ENCODE measurements at places on chromosomes 4 and X.

- DNase-seq, result no peak
These were observed 6.0 kb downstream of the HPSE start for GRCh38 chr4:83328521-83329187.

- peak; percentile 28 for DNase-seq
These were observed 27.2 kb downstream of the HTR2C start for GRCh38 chrX:114611018-114611619.

- no peak for DNase-seq
These were observed 59.9 kb downstream of the DIPK2B start for GRCh38 chrX:45140812-45141211.

GRCh38 chrX:133249266-133250058 lies 31.3 kb upstream of the TFDP3 start:
- no peak for DNase-seq

DNA sequence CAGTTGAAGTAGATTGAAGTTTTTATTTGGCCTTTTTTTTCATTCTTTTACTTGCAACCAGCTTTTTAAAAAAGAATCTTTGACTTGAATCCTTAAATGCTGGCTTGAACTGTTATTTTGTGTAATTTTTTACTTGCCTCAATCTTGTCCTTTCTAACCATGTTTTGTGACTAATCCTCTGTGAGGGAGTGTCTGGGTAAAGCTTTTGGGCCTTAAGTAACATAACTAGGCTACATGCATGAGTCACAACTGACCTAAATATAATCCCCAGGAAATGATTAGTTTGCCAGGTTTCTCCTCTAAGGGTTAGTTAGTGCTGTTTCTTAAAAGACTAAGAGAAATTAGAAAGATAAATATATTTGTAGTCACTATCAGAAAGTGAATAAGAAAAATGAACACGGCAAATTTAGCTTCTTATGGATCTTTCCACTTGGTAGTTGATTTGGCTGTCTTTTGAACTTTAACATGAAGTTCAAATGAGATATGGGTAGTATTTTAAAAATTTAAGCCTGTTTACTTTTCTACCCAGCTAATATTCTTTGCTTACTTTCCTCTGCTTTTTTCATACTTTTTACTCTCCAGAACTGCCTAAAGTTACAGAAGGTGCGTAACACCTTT lies 13.0 kb downstream of the EXOC1 start:
- DNase-seq, result no peak

GRCh38 chr4:174697202-174697601 lies 131.8 kb downstream of the GLRA3 start:
- DNase-seq, result no peak

DNA sequence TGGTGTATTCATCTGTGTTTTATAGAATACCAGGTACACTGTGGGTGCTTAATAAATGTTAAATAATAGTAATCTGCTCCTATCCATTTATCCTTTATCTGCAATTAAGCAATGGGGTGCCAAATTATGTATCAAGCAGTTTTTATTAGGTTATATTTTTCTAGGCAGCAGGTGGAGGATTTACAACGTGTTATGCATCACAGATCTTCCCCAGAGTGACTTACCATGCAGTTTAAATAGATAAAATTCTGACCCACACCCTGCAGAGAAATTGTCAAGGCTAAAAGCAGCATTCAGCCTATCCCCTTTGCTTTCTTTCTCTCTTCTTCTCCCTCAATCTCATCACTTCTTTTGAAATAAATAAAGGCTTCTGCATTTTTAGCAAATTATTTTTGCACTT lies 306.4 kb downstream of the CXXC4 start:
- DNase-seq, result no peak

- peak; percentile 50 for DNase-seq
These were observed 8.7 kb downstream of the EGF start for GRCh38 chr4:109921384-109921808.

- no peak for DNase-seq
These were observed 4.3 kb upstream of the DCHS2 start for GRCh38 chr4:154495867-154496266.

- no peak for DNase-seq
These were observed at the start of gene PDGFRA for GRCh38 chr4:54228961-54229501. Gene PDGFRA, plus strand, starts transcription at chr4:54229293. Its CDS starts 29,476 bp downstream, at chr4:54258769.

- DNase-seq, result no peak
These were observed 86.8 kb downstream of the PDGFRA start for GRCh38 chr4:54315561-54316538.

GRCh38 chr4:109465069-109465468 lies 31.5 kb downstream of the SEC24B start:
- no peak for DNase-seq

- no peak for DNase-seq
These were observed 65.2 kb downstream of the SLC4A4 start for GRCh38 chr4:71404049-71404448.

- DNase-seq, result no peak
These were observed 56.9 kb downstream of the KIT start for GRCh38 chr4:54714631-54715030.

DNA sequence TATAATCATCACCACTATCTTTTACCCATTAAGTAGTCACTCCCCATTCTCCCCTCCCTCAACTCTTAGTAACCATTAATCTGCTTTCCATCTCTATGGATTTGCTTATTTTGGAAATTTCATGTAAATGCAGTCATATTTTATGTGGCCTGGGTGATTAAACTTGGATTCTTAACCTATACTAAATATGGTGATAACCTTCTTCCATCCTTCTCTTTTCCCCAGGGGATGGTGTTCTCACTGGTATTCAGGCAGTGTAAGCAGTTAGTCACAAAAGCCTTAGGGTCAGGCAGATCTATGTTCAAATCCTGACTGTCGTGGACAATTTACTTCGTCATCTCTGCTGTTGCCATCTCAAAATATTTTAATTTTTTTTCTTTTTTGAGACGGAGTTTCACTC lies 29.6 kb downstream of the RAB40AL start:
- DNase-seq, result no peak

GRCh38 chr4:8694226-8694625 lies 101.7 kb downstream of the CPZ start:
- no peak for DNase-seq

DNA sequence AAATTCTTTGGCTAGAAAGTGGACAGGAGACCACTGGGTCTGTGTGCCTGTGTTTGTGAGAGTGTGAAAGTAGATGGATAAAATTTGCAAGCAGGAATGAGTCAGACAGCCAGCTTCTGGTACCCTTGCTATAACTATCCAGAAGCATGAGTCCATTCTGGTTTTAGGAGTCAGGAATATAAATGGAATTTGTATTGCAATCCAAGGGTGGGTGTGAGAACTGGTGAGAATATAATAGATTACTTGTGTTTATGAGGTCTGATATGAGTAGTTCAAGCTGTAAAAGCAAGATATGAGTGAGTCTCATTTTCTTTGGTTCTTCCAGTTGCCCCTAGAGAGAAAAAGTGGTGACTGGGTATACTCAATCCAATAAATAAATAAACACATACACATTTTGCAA lies 212.7 kb upstream of the TAPT1 start:
- no peak for DNase-seq

DNA sequence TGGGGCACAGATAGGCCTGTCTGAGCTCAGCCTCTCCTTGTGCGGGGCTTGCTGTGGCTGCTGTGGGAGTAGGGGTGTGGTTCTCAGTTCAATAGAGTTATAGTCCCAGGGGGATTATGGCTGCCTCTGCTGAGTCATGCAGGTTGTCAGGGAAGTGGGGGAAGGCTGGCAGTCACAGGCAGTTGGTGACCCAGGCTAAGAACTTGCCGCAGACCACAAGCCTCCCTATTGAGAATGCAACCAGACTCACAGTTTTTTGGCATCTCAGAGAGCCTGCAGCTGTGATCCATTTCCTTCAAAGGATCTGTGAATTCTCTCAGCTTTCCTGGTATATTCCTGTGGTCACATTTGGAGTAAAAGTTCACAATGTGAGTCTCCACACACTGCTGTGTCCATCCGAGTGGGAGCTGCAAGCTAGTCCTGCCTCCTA lies 364.9 kb downstream of the ZNF674 start:
- DNase-seq, result peak; percentile 25

DNA sequence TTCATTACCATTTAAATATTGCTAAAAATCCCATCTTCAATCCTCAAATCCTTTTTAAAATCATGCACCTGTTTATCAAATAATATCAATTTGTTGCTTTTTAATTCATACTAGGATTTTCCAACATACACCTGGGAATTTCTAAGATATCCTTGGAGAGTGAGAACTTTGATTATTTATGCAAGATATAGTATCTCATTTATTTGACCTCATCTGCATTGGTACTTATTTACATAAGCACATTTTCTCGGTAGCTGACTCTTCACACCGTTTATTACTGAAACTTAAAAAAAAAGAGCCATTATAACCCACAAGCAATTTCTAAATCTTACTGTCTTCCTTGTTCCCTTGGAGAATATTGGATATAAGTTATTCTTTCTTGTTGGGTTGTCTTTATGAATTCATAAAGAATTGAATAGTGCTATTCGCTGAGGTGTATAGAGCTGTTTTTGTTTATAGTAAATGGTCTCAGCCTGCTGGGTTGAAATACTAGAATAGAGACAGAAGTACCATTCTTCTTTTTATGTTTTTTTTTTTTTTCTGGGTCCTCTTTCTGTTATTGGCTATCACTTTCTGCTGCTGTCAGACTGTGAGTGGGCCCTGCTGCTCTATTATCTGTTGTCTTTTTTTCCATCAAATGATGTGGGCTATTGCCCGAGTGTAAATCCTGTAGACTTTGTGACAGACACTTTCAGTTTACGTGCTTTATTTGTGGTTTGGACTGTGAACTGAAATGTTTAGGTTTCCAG lies 2.9 kb downstream of the UGT8 start:
- DNase-seq, result no peak

DNA sequence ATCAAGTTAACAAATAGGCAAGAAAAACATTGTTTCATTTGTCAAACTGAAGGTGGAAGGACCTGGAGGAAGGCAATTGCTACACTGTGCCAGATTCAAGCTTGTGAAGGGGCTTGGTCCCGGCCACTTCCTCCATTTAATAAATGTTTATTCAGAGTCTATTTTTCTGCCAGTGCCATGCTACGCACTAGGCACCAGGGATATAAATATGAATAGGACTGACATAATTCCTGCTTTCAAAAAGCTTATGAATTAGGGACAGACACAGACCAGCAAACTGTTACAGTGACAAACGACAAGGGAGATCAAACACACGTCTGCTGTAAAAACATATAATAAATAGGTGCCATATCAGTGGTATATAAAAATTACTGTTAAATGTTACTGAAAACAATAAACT lies 571 bp downstream of the TLR6 start:
- no peak for DNase-seq

DNA sequence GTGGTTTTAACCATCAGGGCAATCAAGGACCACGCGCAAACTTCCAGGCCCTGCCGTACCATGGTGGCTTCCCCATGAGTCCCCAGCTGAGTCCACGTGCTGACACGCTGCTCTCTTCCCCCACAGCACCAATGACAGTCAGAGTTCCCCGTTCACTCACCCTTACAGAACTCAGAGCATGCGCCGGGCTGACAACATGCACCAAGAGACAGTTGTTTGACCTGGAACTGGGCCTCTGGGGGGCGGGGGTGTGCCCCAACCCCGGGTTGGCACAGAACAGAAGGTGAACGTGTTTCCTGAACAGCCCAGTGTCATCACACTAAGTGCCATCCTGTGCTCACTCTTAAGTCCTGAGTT lies 29.4 kb downstream of the IRF2 start:
- DNase-seq, result no peak

GRCh38 chrX:110699109-110699508 lies 96.5 kb downstream of the CHRDL1 start:
- no peak for DNase-seq

DNA sequence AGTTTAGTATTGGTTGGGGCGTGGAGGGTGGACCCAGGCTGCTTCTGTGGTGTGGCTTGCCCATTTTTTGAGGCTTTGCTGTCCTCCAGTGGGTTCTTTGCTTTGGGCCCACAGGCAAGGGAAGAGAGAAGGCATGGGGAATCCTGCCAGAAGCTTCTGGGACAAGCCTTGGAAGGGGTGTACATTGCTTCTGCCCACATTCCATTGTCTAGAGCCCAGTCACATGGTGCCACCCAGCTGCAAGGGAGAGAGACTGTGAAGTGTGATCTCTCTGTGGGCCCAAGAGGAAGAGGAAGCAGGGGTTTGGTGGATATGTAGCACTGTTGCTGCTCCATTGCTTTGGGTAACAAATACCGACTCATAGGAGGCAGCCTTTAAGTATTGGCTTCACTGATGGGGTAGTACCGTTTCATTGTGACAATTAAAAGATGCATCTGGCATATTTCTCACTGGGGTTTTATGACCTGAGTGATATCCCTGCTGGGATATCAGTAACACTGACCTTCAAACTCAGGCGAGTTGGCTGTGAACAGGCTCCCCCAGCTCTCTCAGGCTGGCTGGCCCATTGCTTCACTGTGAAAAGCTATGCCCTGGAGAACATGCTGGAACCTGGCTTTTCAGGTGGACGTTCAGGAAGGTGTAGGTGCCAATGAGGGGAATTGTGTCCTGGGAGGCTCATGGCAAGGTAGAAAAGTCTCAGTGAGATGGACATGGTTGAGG lies 85.9 kb downstream of the CLDN34 start:
- DNase-seq, result no peak
